ENCODE measurements at places on chromosomes 16 and 17.

- peak; percentile 95 for DNase-seq
Measured at GRCh38 chr16:20904507-20905081, 4.0 kb downstream of the LYRM1 start.

- DNase-seq, result no peak
Measured at GRCh38 chr17:64503341-64503740, 2.7 kb downstream of the DDX5 start.

- peak; percentile 60 for DNase-seq
Measured at GRCh38 chr16:68893710-68894705, 50.7 kb downstream of the TANGO6 start.

GRCh38 chr17:76238847-76239537 is 1.3 kb downstream of the RNF157 start:
- no peak for DNase-seq

DNA sequence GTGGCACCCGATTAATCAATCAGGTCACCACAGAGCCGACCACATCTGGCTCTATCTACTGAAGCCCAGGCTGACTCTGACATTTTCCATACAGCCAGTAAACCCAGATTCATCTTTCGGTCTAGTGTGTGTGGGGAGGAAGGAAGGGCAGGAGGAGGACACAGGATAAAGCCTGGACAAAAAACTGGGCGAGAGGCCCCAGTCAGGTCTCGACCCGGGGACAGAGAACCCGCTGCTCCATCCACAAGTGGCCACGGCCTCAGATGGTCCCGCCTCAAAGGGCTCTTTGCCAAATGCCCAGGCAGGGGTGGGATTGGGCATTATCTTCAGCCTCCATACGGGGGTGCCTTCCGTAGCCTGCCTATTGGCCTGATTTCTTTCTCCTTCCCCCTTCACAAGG is 7.8 kb downstream of the ABR start:
- DNase-seq, result peak; percentile 37

DNA sequence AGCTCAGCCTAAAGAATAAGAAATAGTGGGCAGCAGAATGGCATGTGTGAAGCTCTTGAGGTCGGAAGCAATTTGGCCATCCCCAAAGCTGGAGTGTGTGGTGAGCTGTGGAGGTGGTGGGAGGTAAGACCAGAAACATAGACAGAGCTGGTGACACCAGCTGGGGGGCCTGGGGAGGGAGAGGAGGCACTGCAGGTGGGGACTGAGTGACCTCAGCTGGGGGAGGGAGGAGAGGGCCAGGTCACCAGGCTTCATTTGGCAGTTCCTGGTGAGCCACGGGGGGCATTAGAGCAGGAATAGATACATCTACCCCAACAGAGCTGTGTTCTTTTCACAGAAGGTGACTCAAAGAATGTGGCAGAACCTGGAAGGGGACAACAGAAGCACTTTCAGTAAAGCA is 31.9 kb downstream of the WFDC1 start:
- no peak for DNase-seq

DNA sequence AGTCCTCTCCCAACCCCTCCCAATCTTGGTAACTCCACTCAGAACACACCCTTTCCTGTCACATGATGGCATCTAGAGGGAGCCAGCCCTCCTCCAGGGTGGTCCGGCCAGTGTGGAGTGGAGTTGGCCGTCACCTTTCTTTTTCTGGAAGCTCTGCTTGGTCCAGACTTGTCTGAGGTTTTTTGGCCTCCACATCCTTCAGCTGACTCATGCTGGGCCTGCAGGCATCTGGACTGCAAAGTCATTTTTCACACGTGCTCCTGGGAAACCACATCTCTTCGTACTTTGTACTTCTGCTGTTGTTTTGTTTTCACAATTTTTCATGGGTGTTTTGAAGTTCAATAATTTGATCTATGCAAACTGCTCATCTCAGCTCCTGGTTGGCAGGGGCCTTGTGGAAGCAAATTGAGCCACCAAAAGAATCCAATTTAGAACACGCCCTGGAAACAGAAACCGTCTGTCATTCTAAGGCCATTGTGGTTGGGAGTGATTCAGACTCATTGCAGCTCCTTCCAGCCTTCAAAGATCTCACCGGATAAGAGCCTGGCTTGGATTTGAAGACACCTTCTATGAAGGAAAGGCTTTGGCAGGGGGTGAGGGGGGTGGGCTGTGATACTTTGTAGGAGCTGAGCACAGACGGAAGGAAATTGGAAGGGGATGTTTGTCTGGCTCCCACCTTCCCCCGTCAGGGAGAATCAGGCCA is 42.4 kb upstream of the NF1 start:
- peak; percentile 77 for DNase-seq

DNA sequence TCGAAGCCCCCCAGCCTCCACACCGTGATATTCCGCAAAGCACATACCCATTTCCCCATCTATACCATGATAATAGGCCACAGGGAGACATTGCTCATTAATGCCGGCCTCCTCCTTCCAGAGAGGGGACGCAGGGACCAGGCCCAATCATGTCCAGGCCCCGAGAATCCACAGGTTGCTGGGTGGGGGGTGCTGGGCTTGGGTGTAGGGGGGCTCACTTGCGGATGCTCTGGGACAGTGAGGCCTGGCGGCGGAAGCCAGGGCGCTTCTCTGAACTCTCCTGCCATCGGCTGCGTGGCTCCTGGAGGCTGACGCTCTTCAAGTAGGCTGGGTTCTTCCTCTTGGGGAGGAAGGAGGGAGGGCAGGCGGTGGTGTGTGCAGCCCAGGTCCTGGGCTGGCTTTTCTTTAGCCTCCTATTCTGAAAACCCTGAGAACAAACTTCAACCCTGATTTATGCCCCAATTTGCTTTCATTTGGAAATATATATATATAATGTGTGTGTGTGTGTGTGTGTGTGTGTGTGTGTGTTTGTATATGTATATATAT is 12.2 kb downstream of the AANAT start:
- no peak for DNase-seq

GRCh38 chr17:61478790-61479492 is 26.7 kb downstream of the TBX4 start:
- no peak for DNase-seq

DNA sequence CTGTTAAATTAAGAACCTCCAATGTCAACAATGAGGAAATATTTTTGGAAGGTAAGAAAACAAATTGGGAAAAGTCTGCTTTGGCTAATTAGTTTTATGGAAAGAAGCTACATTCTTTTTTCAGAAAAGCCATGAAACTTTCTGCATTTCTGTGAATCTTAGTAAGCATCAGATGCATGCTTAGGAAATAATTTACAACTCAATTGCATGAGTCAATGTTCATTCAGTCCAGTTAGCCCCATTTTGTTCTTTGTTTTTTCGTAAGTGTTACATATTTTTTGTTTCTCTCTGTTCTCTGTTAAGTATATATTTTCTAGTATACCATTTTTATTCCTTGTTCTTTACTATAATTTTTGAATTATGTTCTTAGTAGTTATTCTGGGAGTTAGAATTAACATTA is 195.2 kb upstream of the KIF2B start:
- DNase-seq, result no peak

GRCh38 chr17:81142301-81143199 is 22.8 kb upstream of the PVALEF start:
- peak; percentile 88 for DNase-seq

DNA sequence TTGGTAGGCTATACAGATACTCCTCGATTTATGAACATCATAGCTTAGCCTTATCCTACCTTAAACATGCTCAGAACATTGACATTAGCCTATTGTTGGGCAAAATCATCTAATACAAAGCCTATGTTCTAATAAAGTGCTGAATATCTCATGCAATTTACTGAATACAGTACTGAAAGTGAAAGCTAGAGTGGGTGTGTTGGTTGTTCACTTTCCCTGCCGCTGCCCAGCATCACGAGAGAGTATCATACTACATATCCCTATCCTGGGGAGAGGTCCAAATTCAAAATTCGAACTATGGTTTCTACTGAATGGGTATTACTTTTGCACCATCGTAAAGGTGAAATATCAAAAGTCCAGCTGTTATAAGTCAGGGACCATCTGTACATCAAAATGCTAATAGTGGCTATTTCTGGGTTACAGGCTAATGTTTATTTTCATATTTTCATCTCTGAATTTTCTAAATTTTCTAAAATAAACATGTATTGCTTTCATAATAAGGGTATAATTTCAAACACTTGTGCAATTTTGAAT is 54.5 kb downstream of the NACA2 start:
- DNase-seq, result no peak

GRCh38 chr16:58197314-58198012 is 443 bp downstream of the CSNK2A2 start:
- DNase-seq, result peak; percentile 33

DNA sequence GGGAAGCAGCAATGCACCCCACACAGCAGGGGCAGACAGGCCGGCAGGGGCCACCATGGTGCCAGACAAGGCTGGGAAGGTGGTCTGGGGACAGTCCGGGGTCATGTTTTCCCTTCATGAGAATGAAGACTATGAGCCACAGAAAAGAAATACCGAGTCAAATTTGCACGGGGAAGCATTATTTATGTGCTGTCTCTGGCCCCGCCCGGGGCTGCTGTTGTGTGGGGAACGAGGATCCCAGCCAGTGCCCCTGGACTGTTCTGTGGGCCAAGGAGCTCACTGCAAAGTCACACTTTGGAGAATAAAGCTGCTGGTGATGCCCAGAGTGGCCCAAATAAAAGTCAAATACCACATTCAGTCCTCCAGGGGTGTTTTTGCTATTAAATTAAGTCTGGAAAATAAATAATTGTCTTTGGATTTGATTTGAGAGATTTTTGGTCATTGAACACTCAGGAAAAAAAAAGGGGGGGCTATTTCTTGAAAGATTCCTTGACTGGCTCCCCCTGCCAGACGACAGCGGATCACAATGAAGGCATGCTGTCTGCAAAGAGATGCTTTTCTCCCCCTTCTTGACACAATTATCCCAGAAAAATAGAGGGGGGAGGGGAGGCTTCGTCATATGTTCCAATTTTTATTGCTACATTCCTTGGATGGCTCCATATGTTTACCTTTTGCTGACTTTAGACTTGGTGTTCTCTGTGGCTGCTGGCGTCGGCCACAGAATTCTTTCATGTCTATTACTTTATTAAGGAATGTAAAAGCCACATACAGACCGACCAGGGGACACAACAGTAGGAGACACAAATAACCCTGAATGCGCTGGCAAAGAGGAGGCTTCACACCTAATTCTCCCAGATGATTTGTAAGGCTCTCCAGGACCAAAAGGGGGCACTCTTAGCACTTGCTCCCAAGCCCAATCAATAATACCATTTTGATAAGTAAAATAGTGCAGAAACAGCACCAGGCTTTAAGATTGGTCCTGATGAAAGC is 27.1 kb upstream of the ANKFN1 start:
- peak; percentile 71 for DNase-seq

GRCh38 chr17:77737442-77738265 is 220.8 kb upstream of the TNRC6C start:
- no peak for DNase-seq

DNA sequence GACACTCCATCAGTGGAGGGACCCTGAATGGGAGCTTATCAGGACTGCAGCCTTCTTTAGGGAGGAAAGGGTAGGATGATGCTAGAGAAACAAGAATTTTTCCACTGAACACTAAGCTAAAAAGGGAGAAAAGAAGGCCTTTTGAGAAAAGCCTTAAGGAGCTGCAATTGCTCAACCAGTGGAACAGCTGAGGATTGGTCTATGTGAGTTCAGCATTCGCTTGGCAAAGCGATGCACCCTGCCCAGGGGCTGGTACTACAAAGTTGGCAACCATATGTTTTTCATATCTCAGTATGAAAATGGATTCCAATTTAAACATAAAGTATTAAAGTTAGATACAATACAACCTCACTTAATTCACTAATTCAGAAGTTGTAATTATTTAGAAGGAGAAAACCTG is 117.8 kb upstream of the FAM20A start:
- DNase-seq, result no peak

GRCh38 chr17:2593821-2594721 is 617 bp downstream of the PAFAH1B1 start:
- DNase-seq, result peak; percentile 90

- DNase-seq, result no peak
Measured at GRCh38 chr16:9869776-9870175, 312.5 kb downstream of the GRIN2A start.

GRCh38 chr16:82386761-82387160 is 216.7 kb upstream of the MPHOSPH6 start:
- DNase-seq, result no peak

- peak; percentile 48 for DNase-seq
Measured at GRCh38 chr16:30557707-30557956, 542 bp downstream of the ZNF764 start.

DNA sequence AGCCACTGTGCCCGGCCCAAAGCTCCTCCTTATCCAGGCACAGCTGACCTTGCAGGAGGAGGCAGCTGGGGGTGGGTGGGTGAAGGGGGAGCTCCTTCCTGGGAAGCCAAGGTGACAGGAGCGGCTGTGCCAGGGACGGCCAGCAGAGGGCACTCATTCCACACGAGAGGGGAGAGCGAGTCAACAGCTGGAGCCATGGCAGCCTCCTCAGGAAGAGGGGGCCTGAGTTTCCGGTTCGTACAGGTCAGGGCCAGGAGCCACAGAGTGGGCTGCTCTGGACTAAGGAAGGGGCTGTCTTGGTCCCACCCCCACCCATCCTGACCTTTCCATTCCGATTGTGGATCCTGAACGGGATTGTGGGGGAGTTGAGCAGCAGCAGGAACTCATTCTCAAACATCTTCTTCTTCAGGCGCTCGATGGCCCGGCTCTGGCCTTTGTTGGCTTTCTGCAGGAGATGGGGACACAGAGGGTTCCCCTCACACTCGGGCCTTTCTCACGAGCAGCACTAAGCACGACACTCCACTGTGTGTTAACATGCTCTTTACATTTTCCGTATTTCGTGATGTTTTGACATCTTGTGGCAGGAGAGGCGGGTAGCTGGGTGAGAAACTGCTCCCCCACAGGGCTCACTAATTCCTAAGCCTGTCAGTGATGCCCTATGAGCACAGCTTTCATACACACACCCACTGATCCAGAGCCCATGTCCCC is 61.6 kb downstream of the TIMM22 start:
- DNase-seq, result peak; percentile 65

DNA sequence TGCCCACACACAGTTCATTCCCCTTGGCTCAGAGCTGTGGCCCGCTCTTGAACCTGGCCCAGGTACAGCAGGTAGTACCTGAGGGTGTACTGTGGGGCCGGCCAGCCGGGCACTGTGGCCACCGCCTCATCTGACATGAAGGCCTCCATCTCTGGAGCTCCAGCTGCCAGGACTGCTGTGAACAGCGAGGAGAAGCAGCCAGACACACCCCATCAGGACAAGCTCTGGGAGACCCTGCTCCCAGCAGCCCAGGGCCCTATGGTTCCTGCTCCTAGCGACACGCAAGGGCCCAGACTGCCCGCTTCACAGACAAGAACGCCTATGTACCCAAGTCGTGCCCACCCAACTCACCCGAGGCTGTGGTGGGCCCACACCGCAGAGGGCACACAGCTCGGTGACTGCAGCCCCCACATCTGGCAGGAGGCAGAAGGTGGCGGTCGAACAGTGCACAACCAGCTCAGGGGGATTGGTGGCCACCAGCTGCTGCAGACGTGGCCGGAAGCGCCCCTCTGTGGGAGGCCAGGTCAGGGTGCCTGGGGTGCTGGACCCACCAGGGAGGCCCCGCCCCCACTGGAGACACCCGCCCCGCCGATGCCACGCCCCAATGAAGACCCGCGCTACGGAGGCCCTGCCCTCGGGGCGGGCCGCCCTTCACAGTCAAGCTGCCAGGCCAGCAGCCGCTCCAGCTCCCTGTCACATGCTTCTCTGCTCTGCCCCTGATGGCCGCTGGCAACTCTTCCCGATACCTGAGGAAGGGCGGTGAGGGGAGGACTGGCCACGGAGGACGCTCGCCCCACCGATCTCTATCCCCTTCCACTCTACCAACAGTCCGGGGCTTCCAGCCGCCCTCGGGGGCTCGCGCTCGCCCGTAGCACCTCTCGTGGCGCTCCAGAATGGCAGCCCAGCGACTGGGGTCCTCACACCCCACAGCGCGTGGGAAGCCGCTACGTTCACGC is 1.1 kb upstream of the STUB1 start:
- peak; percentile 90 for DNase-seq
